ENCODE measurements at places on chromosomes 1 and 21.
A peak's percentile ranks its signal among the peaks of the same experiment; 100 is the strongest.

GRCh38 chr21:14526199-14526598 lies 19.9 kb downstream of the SAMSN1 start:
- DNase-seq: no peak

DNA sequence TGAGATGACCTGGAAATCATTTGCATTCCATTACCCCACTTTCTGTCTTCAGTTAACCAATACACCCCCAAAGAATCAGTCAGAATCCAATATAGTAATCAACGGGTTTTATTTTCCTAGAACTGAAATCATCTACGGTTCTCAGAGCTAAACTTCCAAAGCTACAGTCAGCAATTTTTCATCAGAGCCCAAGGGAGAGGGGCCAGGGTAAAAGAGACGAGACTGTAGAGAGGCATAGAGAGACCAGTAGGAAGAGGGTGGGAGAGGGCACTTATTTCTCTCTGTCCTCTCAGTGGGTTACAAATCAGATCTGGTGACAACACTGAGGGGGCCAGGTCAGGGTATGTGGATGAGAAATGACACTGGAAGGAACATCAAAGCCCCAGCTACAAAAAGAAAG lies 1.1 kb upstream of the MRPL24 start:
- no peak for DNase-seq

DNA sequence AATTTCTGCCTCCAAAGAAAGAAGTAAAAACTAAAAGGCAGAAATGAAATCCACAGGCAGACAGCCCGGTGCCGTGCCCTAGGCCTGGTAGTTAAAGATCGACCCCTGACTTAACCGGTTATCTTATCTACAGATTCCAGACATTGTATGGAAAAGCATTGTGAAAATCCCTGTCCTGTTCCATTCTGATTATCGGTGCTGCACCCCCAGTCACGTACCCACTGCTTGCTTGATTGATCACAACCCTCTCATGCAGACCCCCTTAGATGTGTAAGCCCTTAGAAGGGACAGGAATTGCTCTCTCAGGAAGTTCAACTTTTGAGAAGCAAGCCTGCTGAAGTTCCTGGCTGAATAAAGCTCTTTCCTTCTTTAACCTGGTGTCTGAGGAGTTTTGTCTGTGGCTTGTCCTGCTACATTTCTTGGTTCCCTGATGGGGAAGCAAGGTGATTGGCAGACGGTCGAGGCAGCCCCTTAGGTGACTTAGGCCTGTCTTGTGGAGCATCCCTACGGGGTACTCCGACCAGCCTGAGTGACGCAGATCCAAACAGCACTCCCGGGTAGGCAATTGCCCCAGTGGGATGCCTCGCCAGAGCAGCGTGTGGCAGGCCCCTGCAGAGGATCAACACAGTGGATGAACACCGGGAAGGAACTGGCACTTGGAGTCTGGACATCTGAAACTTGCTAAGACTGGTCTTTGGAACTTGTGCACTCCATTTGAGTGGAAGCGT lies 111.2 kb upstream of the PPM1J start:
- DNase-seq: no peak

- DNase-seq: no peak
Measured at GRCh38 chr1:211711315-211711705, 35.9 kb upstream of the NEK2 start.

DNA sequence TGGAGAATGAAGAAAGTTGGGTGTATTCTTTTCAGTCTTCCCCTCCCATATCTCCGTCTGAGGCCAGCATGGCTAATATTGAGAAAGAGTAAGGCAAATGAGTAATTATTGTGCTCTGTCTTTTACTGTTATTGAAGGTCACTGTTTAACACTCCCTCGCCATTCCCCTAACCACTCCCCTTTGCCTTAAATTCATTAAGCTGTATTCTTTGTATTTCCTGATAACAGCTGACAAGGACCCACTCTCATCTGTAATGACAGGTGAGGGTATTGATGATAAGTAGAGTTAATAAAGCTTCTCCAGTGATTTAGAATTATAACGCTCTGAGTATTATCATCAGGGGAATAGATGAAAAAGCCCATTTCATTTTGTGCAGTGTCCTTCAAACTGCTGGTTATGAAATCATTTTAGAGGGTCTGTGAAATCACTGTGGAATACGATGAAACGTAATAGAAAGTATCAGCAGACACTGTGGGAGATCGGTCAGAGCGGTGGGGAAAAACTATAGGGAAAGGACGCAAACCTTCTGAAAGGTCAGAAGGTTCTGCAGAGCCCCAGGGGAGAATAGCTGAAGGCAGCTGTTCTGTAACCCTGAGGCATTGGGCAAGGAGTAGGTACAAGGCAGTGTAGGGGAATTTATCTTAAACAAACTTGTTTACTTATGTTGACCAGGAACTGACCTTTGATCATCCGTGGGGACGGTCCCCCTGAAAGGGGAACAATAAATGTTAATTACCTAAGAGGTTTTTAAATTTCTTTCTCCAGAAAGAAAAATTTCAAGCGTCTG lies 46.3 kb upstream of the CACYBP start:
- no peak for DNase-seq

DNA sequence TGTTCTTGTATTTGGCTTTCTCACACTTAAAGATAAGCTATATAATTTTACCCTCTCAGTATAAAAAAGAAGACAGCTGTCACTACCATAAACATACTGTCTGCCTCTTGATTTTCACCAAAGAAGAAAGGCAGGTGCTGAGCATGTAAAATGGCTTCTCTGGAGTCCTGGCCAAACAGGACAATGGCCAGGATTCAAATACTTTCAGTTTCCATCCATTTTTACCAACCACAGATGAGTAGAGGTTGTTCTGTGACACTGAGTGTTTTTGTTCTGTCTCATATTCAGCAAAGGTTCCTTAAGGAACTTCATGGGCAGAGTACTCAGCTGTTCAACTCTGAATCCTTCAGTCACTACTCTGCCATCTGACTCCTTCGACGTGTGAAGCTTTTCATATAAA lies 29.4 kb upstream of the RAB3GAP2 start:
- no peak for DNase-seq

- DNase-seq: no peak
Measured at GRCh38 chr1:231203259-231204057, 37.6 kb upstream of the GNPAT start.

- DNase-seq: no peak
Measured at GRCh38 chr1:184359909-184360308, 26.9 kb upstream of the C1orf21 start.

GRCh38 chr21:17779496-17779895 lies 39.7 kb downstream of the C21orf91 start:
- DNase-seq: no peak

DNA sequence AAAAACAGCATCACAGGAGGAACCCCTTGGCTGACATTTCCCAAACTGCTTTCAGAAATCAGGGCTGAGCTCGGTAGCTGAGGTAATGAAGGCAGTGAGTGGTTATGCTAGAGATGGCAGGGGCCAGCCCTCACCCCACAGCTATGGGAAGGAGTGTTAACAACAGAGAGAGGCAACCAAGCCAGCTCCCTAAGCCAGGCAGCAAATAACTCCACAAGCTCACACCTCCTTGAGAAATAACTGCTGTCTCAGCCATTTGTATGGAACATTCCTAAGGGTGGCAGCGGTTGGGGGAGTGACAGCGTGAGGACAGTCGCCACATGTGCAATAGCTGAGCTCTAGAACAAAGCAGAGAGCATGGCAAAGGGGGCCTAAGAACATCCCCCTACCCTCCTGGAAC lies 42.6 kb downstream of the LMX1A start:
- DNase-seq: no peak

DNA sequence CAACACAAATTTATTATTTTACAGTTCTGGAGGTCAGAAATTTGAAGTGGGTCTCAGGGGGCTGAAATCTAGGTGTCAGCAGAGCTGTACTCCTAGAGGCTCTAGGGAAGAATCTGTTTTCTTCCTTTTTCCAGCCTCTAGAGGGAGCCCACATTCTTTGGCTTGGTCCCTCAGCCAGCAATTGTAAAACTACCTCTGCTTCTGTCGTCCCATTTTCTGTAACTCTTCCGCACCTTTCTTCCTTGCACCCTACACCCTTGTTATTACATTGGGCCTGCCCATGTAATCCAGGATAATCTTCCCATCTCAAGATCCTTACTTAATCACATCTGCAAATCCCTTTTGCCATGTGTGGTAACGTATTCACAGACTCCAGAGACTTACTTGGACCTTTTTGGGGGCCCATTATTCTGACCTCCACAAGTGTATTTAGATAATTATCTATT lies 24.8 kb upstream of the THEM4 start:
- peak; percentile 74 for DNase-seq

GRCh38 chr1:110463725-110464124 lies 12.8 kb downstream of the PROK1 start:
- no peak for DNase-seq

DNA sequence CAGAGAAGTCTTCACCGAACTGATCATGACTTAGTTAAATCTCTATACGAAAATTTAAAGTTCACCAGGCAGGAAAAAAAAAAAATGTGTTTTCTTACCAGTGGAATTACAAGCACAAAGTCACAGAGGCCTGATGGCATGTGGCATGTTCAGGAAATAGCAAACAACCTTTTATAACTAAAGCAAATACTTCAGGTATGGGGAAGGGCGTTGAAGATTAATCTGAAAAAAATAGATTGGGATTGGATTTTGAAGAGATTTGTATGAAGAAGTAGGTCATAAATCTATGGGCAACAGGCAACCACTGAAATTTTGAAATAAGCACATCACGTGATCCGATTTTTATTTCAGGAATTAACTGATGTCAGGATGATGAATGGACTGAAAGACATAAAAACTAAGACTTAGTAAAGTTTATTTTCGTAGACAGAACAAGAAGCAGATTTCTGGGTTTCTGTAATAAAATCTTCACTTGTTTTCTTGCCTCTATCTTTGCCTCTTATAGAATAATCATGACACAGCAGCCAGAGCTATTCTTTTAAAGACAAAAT lies 295.9 kb upstream of the ADGRL4 start:
- DNase-seq: no peak

- DNase-seq: no peak
Measured at GRCh38 chr1:115748401-115749150, 19.9 kb downstream of the CASQ2 start.

DNA sequence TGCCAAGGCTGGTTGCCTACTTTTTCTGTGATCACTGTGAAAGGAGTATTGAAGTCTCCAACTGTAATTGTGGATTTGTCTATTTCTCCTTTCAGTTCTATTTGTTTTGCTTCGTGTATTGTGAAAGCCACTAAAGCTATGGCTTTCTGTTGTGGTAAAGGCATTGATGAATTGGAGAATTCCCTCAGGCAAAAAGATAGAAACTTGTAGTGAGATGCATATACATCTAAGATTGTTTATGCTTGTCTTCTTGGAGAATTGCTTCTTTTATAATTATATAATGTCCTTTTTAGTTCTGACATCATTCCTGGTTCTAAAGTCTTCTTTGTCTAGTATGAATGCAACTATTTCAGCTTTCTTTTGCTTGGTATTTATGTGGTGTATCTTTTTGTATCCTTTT lies 36.8 kb downstream of the SWT1 start:
- DNase-seq: no peak

DNA sequence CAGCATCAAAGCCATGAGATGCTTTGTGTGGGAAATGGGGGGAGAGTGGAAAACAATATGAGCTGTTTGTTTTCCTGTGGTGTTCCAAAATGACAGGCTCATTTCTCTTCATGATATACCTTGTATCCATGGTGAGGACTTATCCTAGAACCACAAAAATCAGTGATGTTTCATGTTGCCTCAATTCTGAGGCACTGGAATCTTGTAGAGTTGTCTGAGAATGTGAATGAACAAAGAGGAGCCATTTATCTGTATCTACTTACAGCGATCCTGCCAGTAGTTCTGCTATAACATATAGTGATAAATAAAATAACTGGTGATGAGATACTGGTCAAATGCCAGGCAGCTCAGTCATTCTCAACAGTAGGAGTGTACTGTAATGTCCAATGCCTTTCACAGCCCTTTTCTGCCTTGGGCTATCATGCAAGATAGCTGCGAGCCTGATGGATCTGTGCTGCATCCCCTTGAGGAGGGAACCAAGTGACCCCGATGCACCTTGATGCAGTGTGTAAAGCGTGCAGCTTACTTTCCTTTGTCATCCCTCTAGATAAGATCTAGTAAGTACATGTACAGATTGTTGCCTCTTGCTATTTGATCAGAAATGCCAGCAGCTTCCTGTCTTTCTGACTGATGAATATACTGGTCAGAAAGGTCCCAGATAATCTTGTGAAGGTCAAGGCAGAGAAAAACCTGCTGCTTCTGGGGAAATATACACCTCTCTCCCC lies 52.8 kb downstream of the SLC44A3 start:
- DNase-seq: no peak

DNA sequence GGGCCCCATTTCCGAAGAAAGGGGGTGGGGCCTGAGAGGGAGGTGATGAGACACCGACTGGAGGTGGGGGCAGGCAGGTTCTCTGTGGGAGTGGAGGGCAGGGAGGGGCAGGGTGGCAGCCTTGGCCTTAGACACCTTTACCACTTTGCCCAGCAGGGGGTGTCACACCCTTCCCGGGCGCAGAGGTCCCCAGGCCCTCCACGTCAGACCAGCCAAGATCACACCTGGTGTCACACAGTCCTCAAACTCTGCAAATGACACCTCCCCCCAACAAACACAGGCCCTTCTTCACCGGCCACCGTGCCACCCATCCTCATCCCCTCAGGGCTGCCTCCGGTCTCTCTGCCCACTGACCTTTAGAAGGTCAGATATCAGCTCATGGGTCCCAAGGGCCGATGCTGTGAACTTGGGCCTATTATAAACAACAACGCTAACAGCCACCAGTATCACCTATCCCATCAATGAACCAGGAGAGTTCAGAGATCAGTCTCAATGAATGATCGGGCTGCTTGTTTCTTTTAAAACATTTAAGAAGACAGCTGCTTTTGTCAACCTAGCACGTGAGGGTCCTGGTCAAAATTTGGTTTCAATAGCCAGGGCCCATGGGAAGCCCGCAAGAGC lies 103.9 kb downstream of the CASZ1 start:
- DNase-seq: peak; percentile 82

DNA sequence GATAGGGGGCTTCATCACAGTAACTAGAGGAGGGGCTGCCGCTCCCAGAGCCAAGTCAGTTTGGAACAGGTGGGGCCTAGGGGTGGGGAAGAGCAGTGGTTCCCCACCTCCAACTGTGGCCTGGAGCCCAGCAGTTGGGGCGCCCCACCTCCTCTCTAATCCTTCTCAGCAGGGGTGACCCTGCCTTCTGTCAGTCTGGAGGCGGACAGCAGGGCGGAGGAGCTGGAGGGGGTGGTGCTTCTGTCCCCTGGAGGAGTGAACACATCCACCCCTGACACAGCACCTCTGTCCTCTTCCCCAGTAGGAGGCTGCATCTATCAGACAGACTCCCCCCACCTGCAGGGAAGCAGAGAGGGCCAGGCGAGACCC lies 73.8 kb downstream of the MRPL37 start:
- no peak for DNase-seq

GRCh38 chr21:34344584-34344983 lies 19.2 kb upstream of the KCNE2 start:
- DNase-seq: no peak

DNA sequence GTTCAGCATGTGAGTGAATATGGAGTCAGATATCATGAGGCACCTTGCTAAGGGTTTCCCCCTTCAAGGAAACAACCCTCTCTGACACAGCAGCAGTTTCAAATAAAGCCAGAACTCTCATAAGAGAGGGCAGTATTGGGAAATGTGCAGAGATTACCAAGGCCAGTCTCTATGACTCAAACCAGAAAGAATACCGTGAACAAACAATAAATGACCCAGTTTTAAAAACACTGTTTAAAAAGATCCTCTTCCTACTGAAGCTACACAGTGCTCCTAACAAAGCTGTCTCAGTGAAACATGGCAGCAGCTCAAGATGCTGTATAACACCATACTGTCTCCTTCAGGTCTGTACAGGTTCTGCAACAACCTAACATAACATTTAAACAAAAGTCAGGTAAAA lies 102.6 kb downstream of the KIAA0319L start:
- DNase-seq: peak; percentile 56
